Stimulated activated CD8-positive, alpha-beta memory T cell treated with anti-CD3 and anti-CD28 coated beads, Interleukin-12 subunit alpha, Interleukin-12 subunit beta, amount 100 ng/mL, for 4 hours (primary cell): ENCODE measurements at places on chromosomes 7 and 10.

DNA sequence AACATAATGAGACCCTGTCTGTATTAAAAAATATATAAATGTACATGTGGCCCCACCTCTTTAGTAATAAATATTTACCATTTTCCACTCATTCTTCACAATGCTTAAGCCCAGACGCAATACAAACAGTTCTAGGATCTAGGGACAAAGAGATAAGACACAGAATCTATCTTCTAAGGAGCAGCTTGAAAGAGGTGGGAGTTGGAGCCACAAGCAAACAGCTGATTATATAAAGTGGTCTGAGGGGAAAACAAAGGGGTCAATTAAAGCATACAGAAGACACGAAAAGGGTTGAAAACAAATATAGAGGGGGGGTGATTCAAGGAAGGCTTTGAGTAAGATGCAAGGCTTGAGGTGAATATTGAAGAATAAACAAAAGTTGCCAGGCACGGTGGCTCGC lies 43.1 kb downstream of the UBE2H start:
- no peak for DNase-seq

DNA sequence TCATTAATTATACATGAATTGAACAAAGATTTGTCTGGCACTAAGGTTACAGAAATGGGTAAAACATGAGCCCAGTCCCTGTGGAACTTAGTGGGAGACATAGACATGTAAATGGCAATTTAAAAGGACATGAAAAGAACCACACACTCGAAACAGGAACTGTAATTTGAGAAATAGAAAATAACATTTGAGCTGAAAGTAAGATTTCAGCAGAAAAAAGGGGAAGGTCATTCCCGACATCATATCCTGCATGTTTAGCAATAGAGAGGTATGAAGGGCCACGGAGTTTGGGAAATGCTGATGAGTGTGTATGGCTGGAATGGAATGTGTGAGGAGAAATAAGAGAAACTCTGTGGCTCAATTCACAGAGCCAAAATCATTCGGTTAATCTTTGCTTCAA lies 175.4 kb upstream of the AHR start:
- DNase-seq, result no peak

DNA sequence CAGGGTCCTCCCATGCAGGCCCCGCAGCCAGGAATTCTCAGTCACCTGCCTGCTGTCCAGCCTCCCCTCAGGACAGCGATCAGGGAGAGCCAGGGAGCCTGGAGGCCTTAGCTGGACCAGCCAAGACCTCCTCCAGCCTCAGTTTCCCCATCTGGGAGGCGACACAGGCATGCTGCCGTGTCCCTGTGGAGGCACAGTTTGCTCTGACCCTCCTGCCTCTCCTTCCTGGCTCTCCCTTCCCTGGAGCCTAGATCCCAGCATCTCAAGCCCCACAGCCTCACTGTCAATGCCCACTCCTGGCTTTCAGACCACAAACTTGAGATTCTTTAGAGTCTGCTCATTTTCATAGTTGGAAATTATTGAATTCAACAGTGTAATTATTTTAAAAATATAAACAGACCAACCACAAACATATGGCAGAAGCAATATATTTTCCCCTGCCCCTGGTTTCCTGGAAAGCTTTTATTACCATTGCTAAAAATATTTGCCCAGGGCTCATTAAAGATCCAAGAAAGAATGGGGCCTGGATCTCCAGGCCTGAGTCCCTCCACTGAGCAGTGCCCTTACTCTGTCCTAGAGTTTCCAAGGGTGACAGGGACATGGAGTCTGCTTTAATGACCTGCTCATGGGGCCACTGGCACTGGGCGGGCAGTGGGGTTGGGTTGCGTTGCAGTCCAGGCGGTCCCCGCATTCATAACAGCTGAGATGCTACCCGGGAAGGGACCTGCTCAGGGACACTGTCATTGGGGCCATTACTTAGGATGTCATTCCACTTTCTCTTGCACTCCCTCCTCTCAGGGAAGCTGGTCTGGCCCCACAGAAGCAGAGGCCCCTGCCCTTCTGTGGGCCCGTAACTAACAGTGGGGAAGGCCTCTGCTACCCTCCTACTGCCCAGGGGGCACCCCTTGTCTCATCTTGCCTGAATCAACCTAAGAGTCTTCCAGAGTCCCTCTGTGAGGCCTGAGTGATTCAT lies 81.6 kb upstream of the CHST15 start:
- no peak for DNase-seq

DNA sequence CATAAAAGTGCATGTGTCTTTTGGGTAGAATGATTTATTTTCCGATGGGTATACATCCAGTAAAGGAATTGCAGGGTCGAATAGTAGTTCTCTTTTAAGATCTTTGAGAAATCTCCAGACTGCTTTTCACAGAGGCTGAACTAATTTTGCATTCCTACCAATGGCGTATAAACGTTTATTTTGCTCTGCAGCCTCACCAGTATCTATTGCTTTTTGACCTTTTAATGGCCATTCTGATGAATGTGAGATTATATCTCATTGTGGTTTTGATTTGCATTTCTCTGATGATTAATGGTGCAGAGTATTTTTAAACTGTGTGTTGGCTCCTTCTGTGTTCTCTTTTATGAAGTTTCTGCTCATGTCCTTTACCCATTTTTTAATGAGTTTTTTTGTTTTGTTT lies 1020.1 kb downstream of the NXPH1 start:
- DNase-seq, result no peak

DNA sequence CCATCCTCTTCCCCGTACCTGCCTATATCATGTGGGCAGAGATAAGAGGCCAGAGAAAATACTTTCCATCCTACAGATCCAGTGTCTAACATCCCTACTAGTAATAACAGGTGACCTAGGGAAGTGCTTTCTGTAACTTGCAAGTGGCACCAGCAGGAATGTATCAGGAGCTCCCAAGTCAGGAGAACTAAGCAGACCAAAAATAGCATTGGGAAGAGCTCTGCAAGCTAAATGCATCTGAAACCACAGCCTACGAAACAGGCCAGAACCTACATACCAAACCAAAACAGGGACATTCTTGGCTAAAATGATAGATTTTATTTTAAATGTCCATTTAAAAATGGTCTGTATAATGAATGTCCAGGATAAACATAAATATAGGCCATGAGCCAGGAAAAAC lies 680.8 kb downstream of the PHTF2 start:
- no peak for DNase-seq

GRCh38 chr10:49761789-49762565 lies at the start of gene OGDHL:
TSS of gene OGDHL (minus strand) at chr10:49762323. CDS start at chr10:49758592, 3,731 bp downstream.
- DNase-seq, result no peak

DNA sequence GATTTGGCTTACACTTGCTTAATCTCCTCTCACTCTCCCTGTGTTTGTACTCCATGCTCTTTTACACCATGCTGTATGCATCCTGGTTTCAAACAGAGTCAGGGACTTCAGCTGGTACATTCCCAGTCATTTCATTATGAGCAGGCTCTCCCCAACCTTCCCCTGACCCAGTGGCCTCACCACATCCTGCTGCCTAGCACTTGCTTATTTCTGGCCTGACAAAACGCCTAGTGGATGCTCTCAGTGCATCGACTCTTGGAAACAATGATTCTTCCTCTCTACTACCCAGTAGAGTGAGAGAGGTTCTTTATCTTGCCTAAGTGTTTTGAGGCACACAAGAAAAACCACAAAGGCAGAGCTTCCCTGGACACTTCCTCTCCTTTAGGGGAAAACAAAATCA lies 63.4 kb downstream of the CAV1 start:
- no peak for DNase-seq

GRCh38 chr7:7764520-7765396 lies 46.4 kb upstream of the RPA3 start:
- no peak for DNase-seq

- no peak for DNase-seq
Measured at GRCh38 chr7:142375710-142376313, 118.0 kb upstream of the PRSS58 start.

- DNase-seq, result no peak
Measured at GRCh38 chr7:27137640-27138315, 5.7 kb downstream of the HOXA5 start.

- no peak for DNase-seq
Measured at GRCh38 chr7:87100326-87100725, 40.9 kb upstream of the ELAPOR2 start.
